Fibroblast of lung (primary cell): ENCODE measurements at places on chromosomes 4 and X.
A peak's percentile ranks its signal among the peaks of the same experiment; 100 is the strongest.

- peak; percentile 98 for DNase-seq
Measured at GRCh38 chr4:188941524-188942119, 802.4 kb downstream of the TRIML1 start.

- peak; percentile 33 for DNase-seq
Measured at GRCh38 chr4:79650217-79650616, 242.2 kb upstream of the GK2 start.

GRCh38 chr4:151409470-151410313 lies 716 bp downstream of the FHIP1A start:
- no peak for DNase-seq

- no peak for DNase-seq
Measured at GRCh38 chrX:103170216-103170615, 44.7 kb upstream of the BEX4 start.

GRCh38 chr4:139668036-139668435 lies 2.4 kb downstream of the MGST2 start:
- DNase-seq, result no peak

DNA sequence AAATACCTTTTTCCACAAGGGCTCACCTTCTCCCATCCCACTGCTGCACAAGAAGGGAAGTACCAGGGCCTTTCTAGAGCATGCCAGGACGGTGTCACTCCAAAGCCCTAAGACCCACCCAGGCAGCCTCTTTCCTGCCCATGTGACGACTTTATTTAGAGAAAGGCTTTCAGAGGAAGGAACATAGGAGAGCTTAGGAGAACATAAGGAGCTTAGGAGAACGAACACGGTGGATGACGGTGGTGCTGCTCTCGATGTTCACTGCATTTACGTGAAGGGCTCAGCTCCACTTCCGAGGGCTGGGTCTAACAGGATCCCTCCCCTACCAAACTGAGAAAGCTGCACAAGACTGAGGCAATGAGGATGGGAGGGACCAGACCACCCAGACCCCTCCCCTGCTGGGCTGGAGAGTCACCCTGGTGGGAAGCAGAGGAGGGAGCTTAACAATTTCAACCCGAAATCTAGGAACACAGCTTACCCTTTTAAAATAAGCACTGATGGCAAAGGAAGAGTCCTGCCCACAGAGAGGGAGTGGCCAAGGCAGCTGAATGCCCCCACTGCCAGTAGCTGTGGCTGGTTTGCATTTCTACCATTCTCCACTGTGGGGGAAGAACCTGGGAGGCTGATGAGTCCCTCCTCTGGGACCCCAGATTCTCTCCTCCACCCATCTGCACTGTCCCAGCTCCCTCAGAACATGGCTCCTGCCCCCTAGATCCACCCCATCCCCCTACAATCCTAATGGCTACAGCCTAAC lies 29.8 kb downstream of the ZFYVE28 start:
- DNase-seq, result peak; percentile 28

GRCh38 chr4:174211622-174212044 lies 71.8 kb downstream of the FBXO8 start:
- DNase-seq, result no peak

- no peak for DNase-seq
Measured at GRCh38 chrX:96379951-96380350, 304.7 kb upstream of the DIAPH2 start.

GRCh38 chr4:125010796-125011503 lies 298.4 kb upstream of the ANKRD50 start:
- DNase-seq, result peak; percentile 3

GRCh38 chrX:119870626-119871131 lies 854 bp downstream of the RNF113A start:
- peak; percentile 19 for DNase-seq

DNA sequence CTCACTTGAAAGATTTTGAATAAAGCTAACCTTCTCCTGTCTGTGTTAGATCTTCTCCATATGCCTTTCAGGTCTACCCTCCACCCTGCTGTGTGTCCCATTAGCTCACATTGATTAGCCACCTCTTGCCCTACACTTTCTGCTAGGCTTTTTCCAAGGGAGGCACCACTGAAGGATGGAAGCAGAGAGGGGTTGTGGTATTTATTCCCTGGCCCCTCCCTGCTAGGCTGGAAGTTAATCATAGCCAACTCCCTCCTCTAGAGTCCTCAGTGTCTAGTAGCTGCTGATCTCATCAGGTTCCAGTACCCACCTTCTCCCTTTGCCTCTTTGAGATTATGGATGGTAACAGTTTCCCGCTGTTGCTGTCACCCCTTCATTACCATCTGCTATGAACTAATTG lies 8.9 kb upstream of the SMIM43 start:
- no peak for DNase-seq
